ENCODE measurements at places on chromosomes 2 and 18.
A peak's percentile ranks its signal among the peaks of the same experiment; 100 is the strongest.

DNA sequence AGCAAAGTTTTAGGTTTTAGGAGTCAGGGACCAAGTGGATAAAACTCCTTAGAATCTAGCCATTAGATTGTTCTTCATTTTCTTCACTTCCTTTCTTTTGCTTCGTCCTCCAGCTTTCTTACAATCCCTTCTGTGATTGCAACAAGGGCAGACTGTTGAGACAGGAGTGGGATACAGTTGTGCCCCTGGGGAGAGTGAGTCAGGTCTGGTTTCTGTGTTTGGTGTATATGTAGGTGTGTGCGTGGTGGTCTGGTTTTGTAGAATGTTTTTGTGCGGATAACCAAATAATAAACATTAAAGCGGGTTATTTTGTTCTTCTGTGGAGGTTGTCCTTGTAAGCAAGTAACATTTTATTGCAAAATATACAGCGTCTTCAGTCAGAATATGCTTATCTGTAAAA lies 7.3 kb downstream of the INSIG2 start:
- DNase-seq, result no peak

GRCh38 chr2:62293151-62293489 lies 97.2 kb downstream of the B3GNT2 start:
- no peak for DNase-seq

- DNase-seq, result no peak
These were observed 60.4 kb downstream of the C18orf63 start for GRCh38 chr18:74375999-74376398.

GRCh38 chr2:133045787-133046186 lies 375.8 kb upstream of the LYPD1 start:
- DNase-seq, result no peak

GRCh38 chr2:29921560-29921915 lies at the start of gene ALK:
TSS of gene ALK (minus strand) at chr2:29921586. CDS start at chr2:29920659, 927 bp downstream.
- DNase-seq, result peak; percentile 32

DNA sequence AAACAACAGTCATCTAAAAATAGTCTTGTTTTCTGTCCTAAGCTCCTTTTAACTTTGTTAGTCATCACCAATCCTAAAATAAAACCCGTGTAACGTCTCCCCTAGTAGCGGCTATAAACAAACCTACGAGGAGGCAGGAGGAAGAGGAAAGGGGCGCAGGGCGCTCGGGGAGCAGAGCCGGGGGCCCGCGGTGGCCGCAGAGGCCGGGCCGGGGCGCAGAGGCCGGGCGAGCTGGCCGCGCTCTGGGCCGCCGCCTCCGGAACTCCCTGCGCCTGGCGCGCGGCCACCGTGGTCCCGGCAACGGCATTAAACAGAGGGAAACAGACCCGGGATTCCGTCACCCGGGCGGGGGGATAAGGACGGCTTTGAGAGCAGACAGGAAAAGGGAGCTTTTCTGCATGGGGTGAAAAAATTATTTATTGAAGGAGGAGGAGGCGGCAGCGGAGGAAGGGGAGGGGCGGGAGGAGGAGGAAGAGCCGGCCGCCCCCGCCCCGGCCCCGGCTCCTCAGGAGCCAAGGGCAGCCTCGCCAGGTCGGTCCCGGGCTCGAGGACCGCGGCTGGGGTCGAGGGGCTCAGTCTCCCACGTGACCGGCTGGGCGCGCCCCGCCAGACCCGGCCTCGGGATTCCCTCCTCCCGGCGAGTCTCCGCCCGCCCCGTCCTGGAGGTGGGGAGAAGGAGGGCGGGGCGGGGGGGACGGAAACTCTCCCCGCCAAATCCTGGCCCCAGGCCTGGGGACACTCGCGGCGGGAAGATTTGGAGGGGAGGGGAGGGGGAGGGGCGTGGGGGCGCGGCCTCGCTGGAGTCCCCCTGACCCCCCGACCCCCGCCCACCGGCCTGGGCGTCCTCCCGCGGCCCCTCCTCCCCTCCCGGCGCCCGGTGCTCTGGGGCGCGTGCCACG lies 1.8 kb upstream of the NFATC1 start:
- DNase-seq, result peak; percentile 50

DNA sequence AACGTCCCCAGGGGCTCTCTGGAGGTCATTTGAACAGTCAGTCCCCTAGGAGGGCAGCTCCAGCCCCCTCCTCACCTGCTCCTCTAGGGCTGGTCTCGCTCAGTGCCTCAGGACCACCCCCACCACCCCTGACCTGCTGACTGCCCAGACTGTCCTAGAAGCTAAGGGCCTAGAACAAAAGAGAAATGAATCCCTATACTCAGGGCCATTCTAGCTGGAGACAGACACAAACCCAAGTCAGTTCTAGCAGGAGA lies 83.0 kb downstream of the HS1BP3 start:
- no peak for DNase-seq

DNA sequence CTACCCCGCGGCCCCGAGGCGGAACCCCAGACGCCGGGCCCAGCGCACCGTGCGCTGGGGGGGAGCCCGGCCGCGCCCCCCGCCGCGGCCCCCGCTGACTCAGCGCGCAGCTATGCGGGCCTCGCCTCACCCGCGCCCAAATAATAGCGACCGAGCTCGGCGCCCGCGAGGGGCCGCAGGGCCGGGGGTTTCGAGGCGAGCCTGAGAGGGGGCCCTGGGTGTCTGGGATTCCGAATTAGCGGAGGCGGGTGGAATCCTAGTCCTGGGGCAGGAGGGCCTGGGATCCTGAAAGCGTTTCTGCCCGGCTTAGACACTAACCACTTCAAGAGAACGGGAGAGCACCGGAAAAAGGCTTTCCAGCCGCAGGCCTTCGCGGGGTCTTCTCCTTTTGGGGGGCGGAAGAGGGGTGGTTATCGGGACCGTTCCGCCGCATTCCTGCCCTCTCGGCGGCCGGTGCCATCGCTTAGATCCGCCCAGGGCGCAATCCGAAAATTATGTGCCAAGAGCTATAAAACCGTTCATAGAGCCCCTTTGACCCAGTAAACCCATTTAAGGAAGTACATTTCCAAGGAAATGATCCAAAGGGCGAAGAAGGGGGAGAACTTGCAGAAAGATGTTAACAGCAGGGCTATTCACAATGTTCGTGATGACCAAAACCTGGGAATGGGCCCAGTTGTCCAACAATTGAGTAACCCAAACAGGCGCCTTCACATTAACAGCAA lies 681 bp upstream of the ROCK2 start:
- no peak for DNase-seq

DNA sequence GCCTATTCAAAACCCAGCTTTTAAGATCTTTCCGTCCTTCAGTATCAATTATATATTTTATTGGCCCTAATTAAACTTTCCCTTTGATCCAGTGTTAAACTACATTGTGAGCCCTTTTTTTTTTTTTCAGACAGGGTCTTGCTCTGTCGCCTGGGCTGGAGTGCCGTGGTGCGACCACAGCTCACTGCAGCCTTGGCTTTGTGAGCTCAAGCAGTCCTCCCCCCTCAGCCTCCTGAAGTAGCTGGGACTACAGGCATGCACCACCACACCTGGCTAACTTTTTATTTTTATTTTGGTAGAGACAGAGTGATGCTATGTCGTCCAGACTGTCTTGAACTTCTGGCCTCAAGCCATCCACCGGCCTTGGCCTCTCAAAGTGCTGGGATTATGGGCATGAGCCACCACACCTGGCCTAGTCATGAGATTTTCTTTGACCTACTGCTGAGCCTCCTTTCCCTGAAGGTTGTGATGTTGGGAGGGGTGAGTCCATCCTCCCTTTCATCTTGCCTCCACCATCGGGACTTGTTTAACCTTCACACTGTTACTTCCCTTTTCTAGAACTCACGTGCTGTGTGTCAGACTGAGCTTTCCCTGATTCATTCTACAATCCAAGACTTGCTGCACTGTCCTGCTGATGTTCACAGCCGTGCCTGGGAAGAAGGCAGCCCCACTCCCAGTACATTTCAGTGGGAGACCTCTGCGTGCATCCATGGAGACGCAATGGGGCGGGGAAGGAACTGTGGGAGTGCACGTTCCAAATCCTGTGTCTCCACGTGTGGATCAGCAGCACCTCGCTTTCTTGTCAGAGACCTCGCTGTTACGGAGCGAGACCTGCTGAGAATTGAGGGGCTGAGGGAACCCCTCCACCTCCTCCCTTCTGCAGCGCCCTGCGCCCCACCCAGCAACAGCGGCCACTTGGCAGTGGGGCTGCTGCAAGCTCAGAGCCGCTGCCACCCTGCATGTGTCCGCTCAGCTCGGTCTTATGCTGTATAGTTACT lies 10.8 kb downstream of the OXER1 start:
- no peak for DNase-seq

DNA sequence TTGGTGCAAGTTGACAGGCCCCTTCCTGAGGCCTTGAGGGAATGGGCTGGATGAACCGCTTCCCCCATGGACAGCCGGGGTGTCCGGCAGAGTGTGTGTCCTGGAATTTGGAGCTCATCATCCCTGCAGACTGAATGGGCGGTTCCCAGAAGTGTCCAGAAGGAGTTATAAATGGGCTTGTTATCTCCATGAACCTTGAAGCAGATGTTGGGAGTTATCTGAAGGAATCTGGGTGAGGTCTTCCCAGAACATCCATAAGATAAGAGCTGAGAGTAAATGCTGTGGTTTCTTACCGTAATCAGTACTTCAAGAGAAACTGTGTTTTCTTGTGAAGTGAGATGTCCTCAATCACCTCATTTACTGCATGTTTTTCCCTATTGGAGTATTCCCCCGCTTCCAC lies 21.1 kb downstream of the PLB1 start:
- DNase-seq, result no peak

DNA sequence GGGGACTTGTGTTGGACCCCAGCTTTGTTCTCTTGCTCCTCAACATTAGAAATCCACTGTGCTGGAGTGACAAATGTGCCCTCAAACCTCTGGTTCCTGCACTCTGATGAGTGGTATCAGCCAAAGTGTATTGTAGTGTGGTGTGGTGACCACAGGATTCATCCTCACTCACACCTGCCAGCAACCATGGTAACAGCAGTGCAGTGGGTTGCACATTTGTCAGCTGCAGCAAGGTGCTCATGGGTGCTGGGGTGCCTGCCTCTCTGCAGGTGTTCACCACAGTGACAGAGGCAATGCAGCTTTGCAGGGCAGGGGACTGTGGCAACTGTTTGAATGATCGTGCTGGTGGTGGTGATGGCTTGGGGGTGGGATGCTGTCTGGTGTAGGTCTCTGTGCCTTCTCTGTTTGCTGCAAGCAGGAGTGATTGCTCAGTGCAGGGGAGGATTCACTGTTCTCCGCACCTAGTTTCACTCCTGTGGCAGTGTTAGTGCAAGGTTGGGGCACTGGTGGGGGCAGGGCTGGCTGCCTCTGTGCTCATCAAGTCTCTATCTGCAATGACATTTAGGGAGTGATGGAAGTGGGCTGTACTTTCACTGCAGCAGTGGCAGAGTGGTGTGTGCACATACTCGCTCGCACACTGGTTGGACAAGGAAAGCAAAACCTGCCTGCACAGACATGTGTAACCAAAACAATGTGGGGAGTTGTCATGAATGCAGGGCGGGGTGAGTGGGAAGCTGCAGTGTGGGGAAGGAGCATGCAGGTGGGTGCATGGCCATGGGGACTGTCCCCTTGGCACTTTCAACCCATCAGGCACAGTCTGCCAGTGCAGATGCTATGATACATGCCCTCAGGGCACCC lies 301.1 kb downstream of the PIK3C3 start:
- DNase-seq, result no peak

- DNase-seq, result no peak
These were observed 38.6 kb upstream of the EPHA4 start for GRCh38 chr2:221610675-221611074.

DNA sequence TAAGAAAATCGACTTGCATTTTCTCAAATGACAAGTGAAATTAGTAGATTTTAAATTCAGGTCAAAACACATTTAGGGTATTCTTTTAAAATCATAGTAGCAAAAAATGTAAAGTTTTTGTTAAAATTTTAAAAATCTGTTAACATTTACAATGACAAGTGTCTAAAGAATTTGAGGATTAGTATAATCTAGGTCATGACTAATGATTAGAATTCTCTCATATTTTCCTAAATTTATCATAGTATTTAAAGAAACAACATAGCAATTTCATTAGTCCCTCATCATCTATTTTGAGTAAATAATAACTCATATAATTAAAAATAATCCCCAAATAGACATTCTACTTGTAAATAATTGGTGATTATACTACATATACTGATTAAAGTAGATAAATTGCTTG lies 23.6 kb downstream of the THUMPD2 start:
- DNase-seq, result no peak

GRCh38 chr2:147182260-147182659 lies 662.6 kb upstream of the ACVR2A start:
- DNase-seq, result peak; percentile 63

GRCh38 chr2:198072655-198073054 lies 268.3 kb downstream of the PLCL1 start:
- DNase-seq, result no peak

DNA sequence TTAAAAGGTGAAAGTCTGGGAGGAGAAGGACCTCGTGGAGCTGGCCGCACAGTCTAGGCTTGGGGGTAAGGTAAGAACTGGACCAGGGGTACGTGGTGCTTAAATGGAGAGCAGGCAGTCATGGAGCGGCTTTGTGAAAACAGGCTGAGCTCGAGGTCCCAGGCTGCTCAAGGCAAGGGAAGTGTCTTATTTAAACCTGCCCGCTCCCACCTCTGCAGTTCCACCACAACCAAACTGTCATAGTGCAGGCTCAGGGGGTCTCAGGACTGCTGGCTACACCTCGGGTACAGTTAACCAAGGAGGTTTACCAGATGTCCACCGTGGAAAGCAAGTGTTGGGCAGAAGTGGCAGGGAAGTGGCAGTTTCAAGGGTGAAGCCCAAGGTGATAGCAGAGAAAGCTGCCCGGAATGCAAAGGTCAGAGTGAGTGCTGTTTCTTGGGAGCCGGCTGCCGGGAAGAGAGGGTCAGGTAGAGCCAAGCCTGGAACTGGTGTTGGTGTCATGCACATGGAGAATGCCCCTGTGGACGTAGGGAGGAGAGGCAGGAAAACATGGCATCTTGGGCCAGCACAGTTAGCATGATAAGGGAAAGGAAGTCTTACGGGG lies 203.3 kb downstream of the GBX2 start:
- DNase-seq, result no peak

GRCh38 chr18:76524900-76525698 lies 30.1 kb upstream of the ZNF516 start:
- peak; percentile 5 for DNase-seq

- no peak for DNase-seq
These were observed 9.0 kb upstream of the CTIF start for GRCh38 chr18:48529796-48530195.

GRCh38 chr2:11876436-11876835 lies 130.0 kb downstream of the LPIN1 start:
- DNase-seq, result no peak

DNA sequence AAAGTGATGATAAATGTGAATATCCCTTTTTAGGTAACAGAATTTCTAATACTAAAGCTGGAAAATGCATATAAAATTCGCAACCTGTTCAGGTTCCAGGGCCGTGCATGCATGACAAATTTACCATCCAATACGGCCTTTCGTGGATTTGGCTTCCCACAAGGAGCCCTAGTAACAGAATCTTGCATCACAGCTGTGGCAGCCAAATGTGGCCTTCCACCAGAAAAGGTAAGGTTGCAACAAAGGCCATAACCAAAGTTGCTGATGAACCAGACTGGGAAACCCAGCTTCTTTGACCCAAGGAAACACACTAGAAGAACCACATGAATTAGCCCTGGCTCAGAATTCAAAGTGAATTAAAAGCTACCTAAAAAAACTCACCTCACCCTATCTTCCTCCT lies 49.6 kb upstream of the BZW1 start:
- no peak for DNase-seq

Measured in CD4-positive, alpha-beta T cell treated with Interleukin-2 at 100 ng/mL for 4 hours (primary cell).